Ascending aorta (tissue), 2 donors: ENCODE measurements at places on chromosomes 13 and 19. TPM values are rescaled to one million over a fixed set of nuclear protein-coding genes. Genes with fewer than 3 reads are reported as not detected.

DNA sequence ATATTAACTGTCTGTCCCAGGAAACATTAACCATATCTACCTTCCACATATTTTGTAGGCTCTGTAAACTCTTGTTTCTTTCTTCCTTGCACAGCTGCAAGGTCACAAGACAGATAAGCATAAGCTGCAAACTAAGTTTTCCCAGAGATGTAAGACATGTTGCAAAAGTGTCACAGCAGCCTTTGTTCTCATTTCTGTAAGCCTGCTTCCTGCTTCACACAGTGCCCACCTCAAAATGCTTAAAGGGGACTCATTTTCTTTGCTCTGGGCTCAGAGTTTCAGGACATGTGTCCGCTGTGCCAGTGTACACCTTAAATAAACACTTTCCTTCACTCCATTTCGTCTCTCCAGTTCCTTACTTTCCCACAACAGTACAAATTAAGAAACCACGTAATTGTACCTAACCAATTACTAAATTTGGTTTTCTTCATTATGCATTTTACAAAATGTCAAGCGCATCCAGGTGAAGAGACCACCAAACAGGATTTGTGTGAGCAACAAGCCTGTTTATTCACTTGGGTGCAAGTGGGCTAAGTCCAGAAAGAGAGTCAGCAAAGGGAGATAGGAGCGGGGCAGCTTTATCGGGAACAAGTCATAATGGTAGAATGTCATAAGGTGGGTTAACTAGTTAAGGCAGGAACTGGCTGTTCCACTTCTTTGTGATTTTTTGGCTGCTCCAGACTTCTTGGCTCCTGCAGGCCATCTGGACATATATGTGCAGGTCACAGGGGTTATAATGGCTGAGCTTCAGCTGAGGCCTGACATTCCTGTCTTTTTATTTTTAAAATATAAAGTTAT lies 12.7 kb upstream of the ZNF431 start:
- no peak for DNase-seq

DNA sequence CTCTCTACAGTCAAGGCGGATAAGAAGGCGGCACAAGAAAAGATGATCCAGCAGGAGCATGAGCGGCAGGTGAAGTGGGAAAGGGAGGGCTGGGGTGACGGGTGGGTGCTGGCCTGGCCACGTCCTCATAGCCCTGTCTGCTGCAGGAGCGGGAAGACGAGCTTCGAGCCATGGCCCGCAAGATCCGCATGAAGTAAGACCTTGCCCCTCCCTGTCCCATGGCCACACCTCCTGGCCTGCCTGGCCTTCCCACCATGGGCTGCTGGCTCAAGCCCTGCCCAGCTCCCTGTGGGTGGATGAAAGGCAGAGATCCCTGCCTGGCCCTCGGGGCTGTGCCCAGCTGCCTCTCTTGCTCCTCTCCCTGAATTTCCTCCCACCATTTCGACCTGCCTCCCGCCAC lies 7.2 kb downstream of the ZNF296 start:
- no peak for DNase-seq

GRCh38 chr13:44350775-44351504 lies 22.7 kb upstream of the SERP2 start:
- DNase-seq: no peak

The RABAC1 gene
- 360 TPM for total RNA-seq

The EDDM13 gene
- total RNA-seq: not detected

The PCCA gene
- 3.6 TPM for total RNA-seq

The ZNF865 gene
- 22.0 TPM for total RNA-seq
